ENCODE measurements at places on chromosomes 5 and 9.

DNA sequence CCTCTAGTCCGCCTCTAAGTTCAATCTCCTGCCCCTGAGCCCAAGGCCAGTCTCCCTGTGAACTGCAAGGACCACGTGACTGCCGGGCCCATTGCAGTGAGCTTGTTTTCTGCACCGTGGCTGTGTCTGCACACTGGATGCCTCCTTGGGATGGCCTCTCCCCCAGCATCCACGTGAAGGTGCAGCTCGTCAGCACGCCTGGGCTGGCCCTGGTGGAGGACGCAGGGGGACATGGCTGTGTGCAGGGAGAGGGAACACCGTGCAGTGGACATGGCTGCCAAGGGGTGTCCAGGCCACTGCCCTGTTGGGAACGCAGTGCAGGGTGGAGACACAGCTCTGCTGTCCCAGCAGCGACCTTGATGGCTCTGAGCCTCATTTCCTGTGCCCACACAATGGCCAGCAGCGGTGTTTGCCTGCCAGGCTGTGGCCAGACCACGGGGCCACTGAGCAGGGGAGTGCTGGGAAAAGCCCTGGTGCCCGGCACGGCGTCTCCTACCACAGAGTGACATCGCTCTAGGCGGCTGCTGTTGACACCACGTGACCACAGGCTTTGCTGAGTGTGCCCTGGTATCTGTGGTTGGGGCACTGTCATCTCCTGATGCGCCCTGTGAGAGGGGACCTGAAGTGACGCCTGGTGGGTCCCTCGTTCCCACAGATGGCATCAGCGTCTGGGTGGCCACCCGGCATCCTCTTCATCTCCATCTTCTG lies 26.9 kb upstream of the EXOC3 start:
- no peak for DNase-seq

GRCh38 chr5:144313147-144313726 lies 142.6 kb downstream of the KCTD16 start:
- DNase-seq: no peak

GRCh38 chr9:131421691-131422090 lies 27.8 kb downstream of the PRRC2B start:
- DNase-seq: no peak

DNA sequence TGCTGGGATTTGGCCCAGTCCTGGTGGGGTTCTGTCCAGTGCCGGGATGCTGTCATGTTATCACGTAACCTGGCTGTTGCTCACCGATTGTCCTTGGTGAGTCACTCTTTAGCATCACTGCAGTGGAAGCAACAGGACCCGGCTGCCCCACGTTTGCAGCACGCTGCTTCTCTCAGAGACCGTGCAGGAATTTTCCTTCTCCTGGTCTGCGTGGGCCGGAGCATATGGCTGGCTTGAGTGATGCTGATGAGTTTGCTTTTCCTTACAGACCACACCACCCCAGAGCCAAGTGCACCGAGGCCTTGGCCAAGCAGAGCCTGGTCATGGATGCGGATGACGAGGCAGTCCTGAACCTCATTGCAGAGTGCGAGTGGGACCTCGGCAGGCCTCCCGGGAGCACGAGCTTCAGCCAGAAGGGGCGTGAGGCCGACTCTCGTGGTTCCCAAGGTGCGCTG lies 21.4 kb downstream of the CEP72 start:
- DNase-seq: no peak

DNA sequence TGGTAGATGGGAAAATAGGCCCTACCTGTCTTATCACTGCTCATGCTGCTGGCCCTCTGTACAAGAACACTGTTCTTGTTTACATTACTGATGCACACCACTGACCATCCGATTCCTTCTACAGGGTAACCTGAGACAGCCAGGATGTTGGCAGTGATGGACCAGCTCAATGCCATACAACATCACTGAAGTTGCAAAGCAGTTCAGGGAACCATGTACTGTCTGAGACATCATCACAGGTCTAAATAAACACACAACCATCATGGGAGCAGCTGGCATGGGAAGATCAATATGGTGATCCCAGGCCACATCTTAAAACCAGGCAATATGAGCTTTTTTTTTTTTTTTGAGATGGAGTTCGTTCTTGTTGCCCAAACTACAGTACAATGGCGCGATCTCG lies 59.0 kb downstream of the IARS1 start:
- DNase-seq: no peak

GRCh38 chr5:57831932-57832331 lies 349.3 kb upstream of the ACTBL2 start:
- DNase-seq: no peak

GRCh38 chr9:127862075-127863011 lies 7.9 kb upstream of the ENG start:
- DNase-seq: no peak

DNA sequence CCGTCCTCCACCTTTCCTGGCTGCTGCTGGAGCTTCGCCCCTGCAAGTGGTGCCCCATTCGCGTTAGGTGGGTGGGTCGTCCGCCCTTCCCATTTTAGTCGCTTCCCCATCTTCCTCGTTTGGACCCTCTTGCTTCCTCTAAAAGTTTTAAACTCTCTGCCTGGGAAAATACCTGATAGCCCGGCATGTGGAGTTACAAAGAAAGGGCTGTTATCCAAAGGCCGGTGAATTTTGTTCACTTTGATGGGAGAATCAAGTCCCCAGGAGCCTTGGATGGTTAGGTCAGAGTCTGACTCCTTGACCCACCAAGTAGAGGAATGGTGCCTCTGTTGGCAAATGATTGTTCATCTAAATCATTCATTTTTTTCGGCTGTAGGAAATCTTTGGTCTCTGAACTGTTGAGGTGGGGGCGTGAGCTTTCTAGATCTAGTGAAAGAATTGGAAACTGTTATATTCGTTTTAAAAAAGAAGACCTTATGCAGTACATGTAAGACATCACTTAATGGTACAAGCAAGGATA lies 29.5 kb upstream of the APC start:
- no peak for DNase-seq
